ENCODE measurements at places on chromosomes 11 and 22.
A peak's percentile ranks its signal among the peaks of the same experiment; 100 is the strongest.

- no peak for DNase-seq
Observed at GRCh38 chr11:78532991-78533390, 41.7 kb downstream of the NARS2 start.

DNA sequence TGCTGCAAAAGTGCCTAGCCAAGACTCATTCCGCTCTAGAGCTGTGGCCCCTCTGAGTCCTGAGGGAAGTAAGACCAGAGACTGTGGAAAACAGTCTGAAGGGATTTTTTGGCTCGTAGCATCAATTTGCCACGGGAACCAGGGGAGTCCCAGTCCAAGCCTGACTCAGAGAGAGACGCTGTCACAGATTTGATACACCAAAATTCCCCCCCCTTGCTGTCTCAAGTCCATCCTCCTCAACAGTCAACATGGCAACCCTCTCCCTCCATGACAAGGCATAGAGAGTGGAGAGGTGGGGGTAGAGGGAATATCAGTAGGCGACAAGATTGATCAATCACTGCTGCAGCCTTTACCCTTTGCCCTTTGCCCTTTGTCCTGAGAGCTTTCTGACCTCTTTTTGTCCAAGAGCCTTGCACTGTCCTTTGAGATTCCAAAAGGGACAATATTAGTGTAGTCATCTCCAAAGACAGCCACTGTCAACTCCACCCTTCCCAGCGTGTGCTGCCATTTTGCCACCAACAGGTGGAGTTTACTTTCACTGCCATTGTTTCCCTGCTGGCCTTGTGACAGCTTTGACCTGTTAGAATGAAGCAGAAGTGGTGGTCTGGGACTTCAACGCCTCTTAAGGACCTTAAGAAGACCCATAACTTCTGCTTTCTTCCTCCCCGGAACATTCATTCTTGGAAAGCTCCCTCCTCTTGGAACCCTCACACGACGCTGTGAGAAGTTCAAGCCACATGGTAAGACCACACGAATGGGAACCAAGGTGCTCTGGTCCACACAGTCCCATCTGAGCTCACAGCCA lies 7.3 kb downstream of the SLC15A3 start:
- no peak for DNase-seq

DNA sequence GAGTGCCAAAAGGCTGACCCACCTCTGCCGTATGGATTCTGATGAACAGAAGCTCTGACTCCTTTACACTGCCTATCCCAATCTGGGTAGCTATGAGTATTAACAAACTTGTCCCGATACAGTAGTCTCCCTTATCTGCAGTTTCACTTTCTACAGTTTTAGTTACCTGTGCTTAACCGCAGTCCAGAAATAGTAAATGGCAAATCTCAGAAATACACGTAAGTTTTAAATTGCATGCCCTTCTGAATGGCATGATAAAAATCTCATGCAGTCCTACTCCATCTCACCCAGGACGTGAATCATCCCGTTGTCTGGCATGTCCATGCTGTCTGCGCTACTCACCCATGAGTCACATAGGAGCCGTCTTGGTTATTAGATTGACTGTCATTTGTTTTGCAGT lies 68.8 kb downstream of the SNX19 start:
- no peak for DNase-seq

- no peak for DNase-seq
Observed at GRCh38 chr11:67365736-67366444, 7.5 kb downstream of the CLCF1 start.

DNA sequence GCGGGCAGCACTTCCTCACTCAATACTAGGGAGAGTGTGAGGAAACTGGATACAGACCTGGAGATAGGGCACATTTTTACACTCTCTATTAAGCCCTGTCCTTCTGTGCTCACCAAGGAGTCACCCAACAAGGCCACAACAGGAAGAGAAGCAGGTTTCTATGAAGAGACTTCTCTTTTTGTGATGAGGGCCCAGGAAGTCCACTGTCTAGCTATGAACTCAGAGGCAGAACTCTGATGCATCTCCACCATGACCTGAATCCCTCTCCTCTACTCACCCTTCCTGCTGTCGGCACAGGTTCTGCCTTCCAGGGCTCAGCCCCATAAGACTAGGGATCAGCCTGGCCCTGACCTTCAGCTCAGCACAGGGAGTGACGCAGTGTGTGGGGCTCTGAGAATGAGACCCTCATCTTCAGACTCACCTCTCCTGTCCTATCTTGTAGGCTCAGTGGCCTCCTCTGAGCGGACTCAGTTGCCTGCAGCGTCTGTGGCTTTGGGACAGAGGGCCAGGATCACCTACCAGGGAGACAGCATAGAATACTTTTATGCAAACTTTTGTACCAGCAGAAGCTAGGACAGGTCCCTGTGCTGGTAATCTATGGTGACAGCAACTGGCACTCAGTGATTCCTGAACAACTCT lies 49.3 kb upstream of the IGLL5 start:
- DNase-seq, result no peak

GRCh38 chr11:124075841-124076651 lies 34.9 kb upstream of the OR10G7 start:
- no peak for DNase-seq

DNA sequence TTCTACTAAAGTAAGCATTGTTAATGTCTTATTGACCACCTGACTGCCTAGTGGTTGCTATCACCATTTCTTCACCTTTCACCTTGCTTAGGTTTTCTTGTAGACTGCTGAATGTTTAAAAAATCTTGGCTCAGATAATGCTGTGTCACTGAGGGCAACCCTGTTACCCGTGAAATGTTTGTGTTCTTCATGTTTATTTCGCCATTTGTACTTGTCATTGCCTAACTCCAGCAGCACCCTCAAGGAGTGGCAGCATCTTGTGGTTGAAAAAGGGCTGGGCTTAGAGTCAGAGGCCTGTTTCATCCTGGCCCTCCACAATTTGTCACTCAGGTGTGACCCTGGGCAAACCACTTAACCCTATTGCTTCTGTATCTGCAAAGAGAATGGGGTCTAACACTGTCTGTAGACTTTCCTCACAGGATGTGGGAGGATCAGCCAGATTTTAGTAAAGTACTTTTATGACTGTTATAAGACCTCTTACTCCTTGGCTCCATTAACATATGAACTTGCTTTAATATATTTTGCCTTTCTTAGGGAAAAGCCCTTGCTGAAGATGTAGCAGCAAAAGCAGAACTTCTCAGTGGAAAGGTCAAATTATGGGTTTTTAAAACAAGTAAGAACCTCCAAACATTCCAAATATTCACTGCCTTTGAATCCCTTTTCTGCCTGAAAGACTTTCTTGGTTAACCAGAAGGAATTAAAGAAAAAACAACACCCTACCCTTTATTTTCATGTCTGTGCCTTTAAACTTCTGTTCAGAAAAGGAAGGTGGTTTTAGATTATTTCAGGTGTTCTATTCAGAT lies 154.5 kb upstream of the C11orf87 start:
- no peak for DNase-seq

DNA sequence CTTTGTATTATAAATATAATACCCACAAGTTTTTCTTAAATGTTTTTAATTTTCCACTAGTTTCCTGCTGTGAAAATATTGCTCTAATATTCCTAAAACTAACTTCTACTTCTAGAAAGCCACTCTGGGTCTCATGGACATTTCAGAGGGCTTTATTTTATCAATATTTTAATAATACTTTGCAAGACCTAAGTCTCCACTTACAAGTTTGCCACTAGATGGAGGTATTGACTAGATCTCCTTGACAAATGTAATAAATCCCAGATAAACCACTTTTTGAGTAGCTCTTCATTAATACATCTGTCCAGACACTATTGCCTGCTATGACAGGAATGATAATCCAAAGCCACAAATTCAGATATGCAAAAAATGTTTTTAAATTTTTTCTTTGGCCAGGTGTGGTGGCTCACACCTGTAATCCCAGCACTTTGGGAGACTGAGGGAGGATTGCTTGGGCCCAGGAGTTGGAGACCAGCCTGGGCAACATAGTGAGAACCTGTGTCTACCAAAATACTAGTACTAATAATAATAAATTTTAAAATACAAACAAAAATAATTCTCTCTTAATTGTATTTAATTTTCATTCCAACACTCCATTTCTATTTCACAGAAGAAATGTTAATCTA lies 3.5 kb upstream of the ACAT1 start:
- peak; percentile 19 for DNase-seq

- DNase-seq, result no peak
Observed at GRCh38 chr22:40128989-40129388, 48.7 kb upstream of the TNRC6B start.

DNA sequence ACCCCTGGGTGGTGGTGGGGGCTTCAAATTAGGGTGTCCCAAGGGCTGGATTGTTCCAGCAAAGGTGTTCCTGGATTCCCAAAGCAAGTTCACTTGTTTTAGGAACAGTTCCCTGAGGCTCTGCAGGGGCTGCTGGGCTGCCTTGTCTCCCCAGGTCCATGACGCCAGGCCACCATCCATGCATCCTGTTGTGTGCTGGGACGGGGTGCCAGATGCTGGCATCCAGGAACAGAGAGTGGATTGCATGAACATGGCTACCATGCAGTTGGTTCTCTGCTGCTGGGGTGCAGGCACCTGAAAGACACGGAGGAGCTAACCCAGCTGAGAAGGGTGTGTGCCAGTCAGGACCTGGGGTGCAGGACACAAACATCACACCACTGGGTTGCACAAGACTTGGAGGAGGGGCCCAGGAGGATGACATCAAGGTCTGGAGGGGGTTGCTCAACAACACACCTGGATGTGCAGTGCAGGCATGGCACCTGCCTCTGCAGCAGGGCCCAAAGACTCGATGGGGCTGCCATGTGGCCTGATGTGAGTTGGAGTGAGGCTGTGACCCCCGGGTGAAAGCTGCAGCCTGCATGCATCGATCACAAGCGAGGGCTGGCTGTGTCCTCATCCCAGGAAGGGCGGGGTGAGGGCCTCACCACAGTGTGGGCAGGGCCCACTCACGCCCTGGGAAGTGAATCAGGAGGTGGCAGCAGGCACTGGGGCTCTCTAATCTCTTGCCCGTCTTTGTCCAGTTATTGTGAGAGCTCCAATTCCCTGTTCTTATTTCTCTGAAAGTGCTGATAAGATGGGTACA lies 74.0 kb upstream of the CLDN5 start:
- no peak for DNase-seq

GRCh38 chr22:48448821-48449220 lies 1378.9 kb downstream of the BRD1 start:
- DNase-seq, result no peak

DNA sequence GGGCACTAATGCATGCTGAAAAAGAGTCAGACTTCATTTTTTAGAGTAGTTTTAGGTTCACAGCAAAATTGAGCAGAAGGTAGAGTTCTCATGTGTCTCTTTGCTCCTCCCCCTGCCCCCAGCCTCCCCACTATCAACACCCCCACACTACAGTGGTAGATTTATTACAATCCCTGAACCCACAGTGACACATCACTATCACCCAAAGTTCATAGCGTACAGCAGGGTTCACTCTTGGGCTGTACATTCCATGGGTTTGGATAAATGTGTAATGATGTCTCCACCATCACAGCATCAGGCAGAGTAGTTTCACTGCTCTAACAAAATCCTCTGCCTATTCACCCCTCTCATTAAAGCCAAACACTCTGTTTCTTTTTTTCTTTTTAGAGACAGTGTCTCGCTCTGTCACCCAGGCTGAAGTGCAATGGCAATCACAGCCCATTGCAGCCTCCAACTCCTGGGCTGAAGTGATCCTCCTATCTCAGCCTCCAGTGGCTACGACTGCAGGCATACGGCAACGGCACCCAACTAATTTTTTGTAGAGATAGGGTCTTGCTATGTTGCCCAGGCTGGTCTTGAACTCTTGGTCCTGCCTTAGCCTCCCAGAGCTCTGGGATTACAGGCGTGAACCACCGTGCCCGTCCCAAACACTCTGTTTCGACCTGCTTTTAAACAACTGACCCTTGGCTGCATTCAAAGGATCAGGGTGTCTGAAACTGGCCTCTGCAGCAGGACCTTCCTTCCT lies 4.1 kb downstream of the BEST1 start:
- DNase-seq, result no peak

DNA sequence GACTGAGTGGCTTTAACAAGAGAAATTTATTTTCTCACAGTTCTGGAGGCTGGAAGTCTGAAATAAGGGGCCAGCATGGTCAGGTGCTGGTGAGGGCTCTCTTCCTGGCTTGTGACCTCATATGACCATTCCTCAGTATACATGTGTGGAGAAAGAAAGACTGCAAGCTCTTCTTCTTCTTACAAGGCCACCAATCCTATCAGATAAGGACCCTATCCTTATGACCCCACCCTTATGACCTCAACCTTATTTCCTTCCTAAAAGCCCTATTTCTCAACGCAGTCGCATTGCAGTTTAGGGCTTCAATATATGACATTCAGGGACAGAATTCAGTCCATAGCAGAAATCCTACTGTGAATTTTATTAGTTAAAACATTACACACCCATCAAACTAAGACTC lies 124.4 kb upstream of the RAG2 start:
- no peak for DNase-seq

All from pulmonary artery endothelial cell (primary cell).